ENCODE measurements at places on chromosomes 6 and 20. TPM values are rescaled to one million over a fixed set of nuclear protein-coding genes. Genes with fewer than 3 reads are reported as not detected.

Gene CCN5
- not detected for polyA plus RNA-seq

Gene MROH8
- 3.8 TPM for polyA plus RNA-seq

Gene F13A1
- polyA plus RNA-seq: 6.2 TPM

Gene SUPT3H
- polyA plus RNA-seq: 15.3 TPM

Gene SDCBP2
- 5.5 TPM for polyA plus RNA-seq

Gene CEP85L
- polyA plus RNA-seq: 13.3 TPM

Gene GPX5
- not detected for polyA plus RNA-seq

Gene ARFGAP1
- polyA plus RNA-seq: 0.17 TPM

Gene PRL
- not detected for polyA plus RNA-seq

Gene TAF4
- polyA plus RNA-seq: 0.66 TPM

Gene RAMACL
- polyA plus RNA-seq: 27.2 TPM

Gene MRPS18A
- 91.2 TPM for polyA plus RNA-seq

Gene GINS1
- polyA plus RNA-seq: not detected

Gene PSORS1C1
- not detected for polyA plus RNA-seq
